ENCODE measurements at places on chromosomes 4 and X.

GRCh38 chr4:108512615-108513505 is 107.5 kb upstream of the RPL34 start:
- DNase-seq = peak; percentile 69

GRCh38 chrX:134443020-134443419 is 16.9 kb upstream of the HPRT1 start:
- no peak for DNase-seq

- DNase-seq = peak; percentile 63
Observed at GRCh38 chrX:40853004-40853815, 117.9 kb upstream of the MED14 start.

- DNase-seq = no peak
Observed at GRCh38 chr4:181507180-181507835, 735.9 kb upstream of the TENM3 start.

DNA sequence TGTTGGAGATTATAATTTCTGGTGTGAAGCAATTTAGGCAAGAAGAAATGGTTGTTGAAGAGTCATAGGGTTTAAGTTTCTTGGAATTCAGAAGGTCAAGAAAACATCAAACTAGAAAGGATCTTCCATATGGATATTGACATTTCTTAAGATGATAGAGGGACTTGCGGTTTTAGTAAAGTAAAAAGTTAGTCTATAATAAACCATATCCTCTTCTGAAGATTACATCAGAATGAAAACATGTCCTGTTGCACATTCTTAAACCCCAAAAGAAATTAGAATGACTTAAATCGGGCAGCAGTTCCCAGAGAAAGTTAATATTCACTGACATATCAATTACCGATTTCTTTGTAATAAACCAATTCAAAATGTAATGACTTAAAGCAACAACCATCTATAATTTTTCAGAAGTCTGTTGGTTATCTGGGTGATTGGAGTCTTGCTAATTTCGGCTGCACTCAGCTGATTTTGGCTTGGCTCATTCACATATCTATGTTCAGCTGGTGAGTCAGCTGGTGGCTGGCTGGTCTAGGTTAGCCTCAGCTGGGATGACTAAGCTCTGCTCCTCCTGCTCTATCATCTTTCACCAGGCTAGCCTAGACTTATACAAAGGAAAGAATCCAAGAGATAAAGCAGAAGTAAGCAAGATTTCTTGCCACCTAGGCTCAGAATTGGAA is 24.4 kb upstream of the DYNLT3 start:
- no peak for DNase-seq

GRCh38 chrX:118221270-118221669 is 104.7 kb upstream of the KLHL13 start:
- DNase-seq = no peak

GRCh38 chrX:40380655-40381488 is 199.9 kb upstream of the ATP6AP2 start:
- no peak for DNase-seq

- DNase-seq = no peak
Observed at GRCh38 chr4:2843941-2844584, 419 bp downstream of the ADD1 start.

GRCh38 chrX:120308959-120309872 is 2.0 kb downstream of the TMEM255A start:
- DNase-seq = peak; percentile 91

DNA sequence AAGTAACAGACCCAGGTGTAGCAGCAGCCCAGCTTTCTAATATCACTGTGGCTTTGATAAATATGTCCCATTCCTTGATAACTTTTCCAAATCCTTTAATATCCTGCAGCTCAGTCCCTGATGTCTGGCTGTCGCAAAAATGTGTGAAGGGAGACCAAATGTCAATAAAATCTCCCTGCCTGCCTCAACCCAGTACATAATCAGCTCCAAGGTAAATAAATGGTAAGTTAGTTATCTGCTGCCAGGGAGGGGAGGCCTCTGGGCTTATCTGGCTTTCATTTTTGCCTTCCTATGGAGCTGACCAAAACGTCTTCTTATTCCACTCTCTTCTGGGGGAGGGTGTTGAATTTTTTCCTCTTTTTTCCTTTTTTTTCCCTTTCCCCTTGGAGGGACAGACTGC is 630.6 kb downstream of the MID1IP1 start:
- DNase-seq = no peak

DNA sequence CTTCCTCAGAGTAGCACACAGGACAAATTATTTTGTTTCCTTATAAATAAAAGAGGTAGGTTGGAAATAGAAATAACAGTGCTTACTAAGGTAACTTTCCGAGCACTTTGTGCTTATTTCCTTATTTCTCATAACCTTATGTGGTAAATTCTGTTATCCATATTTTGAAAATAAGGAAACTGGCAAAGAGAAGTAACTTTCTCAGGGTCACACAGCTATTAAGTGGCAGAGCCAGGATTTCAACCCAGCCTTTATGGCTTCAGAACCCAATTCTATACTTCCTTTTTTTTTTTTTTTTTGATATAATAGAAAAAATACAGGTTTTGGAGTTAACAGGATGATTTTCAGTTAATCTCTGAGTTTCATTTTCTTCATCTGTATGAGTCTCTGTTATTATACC is 3.3 kb downstream of the UTP3 start:
- no peak for DNase-seq

GRCh38 chrX:49760290-49760890 is 64.6 kb upstream of the PAGE1 start:
- DNase-seq = peak; percentile 16

GRCh38 chr4:101201421-101201820 is 145.9 kb downstream of the PPP3CA start:
- DNase-seq = no peak

- no peak for DNase-seq
Observed at GRCh38 chr4:187179086-187180058, 455.7 kb upstream of the FAT1 start.

DNA sequence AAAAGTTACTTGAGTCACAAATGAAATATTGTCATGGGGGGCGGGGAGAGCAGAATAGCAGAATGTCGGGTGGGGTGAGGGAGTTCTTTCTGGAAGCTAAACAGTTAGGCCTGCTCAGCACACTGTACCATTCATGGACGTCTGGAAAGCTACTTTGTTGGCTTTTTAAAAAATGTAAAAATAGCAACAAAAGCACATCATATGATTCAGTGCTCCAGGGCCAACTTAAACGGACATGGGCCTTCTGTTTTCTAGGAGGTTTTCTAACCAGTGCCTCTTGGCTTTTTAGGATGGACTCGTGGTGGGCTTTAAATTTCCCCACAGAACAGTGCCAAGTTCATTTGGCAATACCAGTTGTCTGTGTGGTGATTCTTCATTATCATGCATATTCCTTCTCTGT is 57.4 kb upstream of the CLCN4 start:
- no peak for DNase-seq

DNA sequence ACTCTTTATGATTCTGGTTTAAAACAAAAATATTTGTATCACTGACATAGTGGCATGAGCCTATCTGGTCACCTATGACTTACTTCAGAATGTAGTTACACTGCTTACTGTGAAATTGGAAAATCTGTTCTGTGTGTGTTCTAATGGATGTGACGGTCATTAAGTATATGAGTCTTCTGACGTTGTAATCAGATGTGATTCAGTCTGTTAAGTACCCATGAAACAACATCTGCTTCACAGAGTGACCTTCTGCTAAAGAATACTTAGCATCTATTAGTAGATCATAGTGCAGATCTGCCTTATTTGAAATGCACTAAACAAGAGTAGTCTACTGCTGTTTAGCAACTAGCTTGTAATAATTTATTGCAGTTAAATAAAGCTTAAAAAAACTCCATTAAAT is 317.1 kb downstream of the DCTD start:
- no peak for DNase-seq

- DNase-seq = peak; percentile 26
Observed at GRCh38 chr4:86653237-86653865, 59.2 kb downstream of the PTPN13 start.

DNA sequence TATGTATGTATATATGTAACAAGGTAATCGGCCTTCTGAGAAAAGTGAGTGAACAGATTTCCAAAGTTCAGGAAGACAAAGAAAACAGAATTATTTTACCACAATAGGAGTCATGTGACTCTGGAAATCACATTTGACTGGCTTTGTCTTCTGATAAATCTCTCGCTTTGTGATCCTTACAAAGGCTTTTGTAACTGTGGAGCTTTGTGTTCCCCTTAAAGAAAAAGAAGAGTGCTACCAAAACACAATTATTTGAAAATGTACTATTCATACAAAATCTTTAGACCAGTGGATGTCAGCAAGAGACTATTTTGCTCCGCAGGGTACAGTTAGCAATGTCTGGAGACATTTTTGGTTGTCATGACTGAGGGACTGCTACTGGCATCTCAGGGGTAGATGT is 238.8 kb downstream of the LDB2 start:
- DNase-seq = no peak

DNA sequence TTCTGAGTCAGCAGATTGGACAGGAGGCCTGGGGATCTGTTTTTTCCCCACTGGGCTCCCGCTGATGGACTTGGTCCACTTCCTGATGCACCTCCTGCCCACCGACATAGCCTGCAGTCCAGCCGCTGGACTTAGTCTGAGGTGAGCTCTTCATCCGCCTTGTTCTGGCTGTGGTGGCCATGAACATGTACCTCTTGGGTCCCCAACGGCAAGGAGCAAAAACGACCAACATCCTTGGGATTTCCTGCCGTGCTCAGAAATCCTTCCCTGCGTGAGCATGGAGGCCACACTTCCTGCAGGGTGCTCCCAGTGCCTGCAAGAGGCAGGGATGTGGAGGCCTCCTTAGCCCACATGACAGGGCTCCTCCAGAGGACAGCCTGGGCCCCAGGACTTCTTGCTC is 76.8 kb downstream of the CRMP1 start:
- no peak for DNase-seq

DNA sequence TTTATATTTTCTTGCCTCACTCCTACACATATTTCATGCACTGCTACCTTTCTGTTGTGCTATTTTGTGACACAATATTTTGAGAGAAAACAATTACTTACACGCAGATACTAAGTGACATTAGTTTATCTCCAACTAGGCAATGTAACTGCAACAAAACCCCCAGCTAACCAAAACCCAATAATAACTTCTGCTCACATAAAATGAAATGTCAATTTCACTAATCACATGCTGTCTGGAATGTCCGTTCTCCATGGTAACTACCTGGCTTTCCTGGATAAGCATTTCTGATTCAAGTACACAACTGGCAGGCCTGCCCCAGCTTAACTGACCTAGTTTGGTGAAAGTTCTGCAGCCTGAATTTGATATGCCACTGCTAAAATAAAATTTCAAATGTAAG is 313.5 kb downstream of the TMA16 start:
- no peak for DNase-seq

- DNase-seq = no peak
Observed at GRCh38 chr4:138438608-138439007, 196.5 kb upstream of the SLC7A11 start.

GRCh38 chrX:51878056-51878455 is 15.4 kb upstream of the MAGED1 start:
- no peak for DNase-seq

- peak; percentile 61 for DNase-seq
Observed at GRCh38 chr4:56468097-56468422, 643 bp downstream of the SRP72 start.

GRCh38 chr4:173521467-173522159 is 8.4 kb downstream of the HAND2 start:
- DNase-seq = no peak

GRCh38 chrX:70254909-70255308 is 5.1 kb downstream of the P2RY4 start:
- DNase-seq = no peak

- DNase-seq = no peak
Observed at GRCh38 chr4:122633211-122633610, 12.3 kb upstream of the IL21 start.

DNA sequence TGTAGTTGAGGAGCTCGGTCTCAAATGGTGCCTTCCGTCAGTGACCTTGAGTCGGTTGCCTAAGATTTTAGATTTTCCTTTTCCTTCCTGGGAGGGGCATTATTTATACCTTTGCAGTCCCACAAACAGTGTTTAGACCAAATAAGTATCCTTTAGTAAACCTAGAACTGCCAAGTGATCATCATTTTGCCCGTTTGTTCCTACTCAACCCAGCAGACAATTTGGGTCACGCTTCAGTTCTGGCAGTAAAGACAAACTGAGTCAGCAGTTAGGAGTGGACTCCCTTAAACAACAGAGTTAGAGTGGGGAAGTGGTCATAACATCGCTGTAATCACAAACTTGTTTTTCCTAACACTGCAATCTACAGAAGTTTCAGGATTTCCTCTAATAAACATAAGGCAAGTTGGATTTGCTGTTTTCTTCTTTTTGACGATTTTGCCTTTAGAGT is 777 bp upstream of the WDFY3 start:
- peak; percentile 39 for DNase-seq

- no peak for DNase-seq
Observed at GRCh38 chrX:30950391-30950790, 61.3 kb upstream of the TAB3 start.

DNA sequence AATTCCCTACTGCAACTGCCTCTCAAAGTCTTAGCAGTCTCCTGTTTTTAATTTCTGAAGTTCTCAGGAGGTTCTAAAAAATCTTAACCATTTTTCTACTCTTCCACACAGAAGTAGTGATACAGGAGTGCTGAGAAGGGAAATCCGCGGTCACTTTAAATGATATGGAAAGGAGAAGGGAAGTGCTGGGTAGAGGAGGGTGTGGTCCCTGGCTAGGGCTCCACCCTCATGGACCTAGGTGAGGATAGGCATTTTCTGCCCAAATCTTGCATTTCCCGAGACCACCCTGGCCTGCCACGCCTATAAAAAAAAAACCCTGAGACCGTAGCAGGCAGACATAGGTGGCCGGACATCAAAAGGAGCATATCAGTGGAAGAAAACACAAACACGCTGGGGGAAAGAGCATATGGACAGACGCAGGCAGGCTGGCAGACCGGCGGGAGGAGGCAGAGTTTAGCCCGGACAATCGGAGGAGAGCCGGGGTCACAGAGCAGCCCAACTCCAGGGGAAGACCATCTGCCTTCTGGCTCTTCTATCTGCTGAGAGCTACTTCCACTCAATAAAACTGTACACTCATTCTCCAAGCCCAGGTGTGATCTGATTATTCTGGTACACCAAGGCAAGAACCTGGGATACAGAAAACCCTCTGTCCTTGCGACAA is 85.7 kb downstream of the POU3F4 start:
- DNase-seq = no peak
